ENCODE measurements at places on chromosomes 2 and 18. TPM values are rescaled to one million over a fixed set of nuclear protein-coding genes. Genes with fewer than 3 reads are reported as not detected.

The CAVIN2 gene
- 15.7 TPM for total RNA-seq

The CDK15 gene
- 1.2 TPM for total RNA-seq

The UGT1A3 gene
- total RNA-seq = not detected

The CYTIP gene
- total RNA-seq = not detected

The LRRTM4 gene
- not detected for total RNA-seq

Measured in cardiac ventricle fibroblast (primary cell).